GF-D8 (cell line): ENCODE measurements at places on chromosomes 7 and 10.
A peak's percentile ranks its signal among the peaks of the same experiment; 100 is the strongest.

DNA sequence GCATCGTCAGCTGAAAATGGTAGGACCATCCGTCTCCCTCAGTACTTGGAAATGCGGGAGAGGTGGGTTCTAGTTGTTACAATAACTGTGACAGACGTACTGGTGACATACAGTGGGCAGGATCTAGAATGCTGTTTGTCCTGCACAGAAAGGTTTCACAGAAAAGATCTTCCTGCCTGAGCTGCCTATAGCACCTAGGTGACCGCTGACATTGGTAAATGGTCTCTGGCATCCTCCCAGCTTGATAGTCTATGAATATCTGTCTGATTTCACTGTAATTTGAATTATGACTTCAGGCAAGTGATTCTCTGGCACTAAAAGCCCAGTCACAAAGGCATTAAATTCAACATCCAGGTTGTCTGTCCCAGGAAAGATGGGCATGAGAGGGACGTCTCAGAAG, 38.2 kb upstream of the CCDC3 start:
- DNase-seq, result no peak

DNA sequence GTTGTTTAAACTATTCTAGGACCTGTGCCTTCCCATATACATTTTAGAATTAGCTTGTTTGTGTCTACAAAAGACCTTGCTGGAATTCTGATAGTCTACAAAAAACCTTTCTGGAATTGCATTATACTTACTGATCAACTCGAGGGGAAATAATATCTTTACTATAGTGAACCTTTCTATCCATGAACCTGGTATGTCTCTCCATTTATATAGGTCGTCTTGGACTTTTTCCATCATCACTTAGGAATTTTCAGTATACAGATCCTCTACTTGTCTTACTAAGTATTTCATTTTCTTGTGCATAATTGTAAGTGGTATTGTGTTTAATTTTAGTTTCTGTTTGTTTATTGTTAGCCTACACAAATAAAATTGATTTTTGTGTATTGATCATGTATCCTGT, 101.1 kb downstream of the WDFY4 start:
- DNase-seq, result no peak

DNA sequence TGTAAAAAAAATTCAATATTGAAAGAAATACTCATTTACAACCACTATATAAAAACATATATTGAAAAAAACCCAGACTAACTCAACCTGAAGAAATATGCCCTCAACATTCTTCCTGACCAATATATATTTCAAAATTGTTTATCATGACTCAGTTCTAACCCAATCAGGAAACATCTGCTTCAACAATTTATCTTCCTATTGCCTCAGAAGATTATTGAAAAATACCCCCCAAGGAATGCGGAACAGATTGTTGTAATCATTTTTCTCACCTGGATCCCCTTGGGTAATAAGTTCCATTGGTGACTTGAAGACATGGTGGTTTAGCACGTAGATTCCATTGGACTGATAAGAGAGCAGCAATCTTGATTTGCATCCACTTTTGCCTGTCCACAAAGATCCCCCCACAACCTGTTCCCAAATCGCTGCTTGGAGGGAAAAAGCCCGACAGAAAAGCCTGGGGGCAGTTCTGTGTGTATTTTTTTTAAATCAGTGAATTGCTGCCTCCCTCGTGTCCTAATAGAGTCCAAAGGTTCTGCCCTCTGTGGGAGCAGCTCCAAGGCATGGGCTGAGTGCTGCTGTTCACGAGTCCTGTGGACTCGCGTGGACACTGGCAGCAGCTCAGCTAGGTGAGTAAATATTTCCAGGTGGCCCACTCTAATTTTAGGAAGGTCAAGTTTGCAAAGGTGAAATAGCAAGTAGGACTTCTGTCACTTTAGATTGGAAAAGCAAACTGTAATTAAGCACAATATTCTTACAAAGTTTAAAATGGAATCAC, 5.9 kb upstream of the INHBA start:
- DNase-seq, result no peak

DNA sequence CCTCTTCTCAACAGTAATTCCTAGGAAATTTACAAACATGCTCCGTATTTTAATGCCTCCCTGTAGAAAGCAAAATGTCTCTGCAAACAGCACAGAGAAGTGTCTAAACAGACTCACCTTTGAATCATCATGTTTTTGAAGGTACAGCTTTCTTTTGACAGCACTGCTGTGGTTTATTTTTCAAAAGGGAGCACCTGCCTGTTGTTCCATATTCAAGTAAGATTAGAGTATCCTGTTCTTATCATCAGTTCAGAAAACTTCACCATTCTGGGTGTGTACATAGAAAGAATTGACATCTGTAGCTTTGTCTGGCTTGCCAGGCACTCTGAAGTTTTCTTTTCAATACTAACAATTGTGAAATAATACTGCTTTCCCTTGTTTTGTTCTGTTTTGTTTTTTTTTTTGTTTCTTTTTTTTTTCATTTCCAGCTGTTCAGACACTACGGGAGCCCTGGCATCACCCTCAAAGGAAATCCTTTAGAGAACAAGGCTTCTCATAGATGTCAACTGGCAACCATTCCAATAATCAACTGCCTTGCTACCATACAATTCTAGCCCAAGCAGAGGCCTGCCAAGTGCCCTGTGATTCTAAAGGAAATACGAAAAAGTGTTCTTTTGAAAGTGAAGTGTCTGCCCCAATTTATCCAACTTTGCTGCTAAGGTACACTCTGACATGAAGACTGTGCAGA, 275.9 kb downstream of the PRPF18 start:
- no peak for DNase-seq

- DNase-seq, result peak; percentile 82
Observed at GRCh38 chr7:30476459-30477145, 2.0 kb downstream of the NOD1 start.

- no peak for DNase-seq
Observed at GRCh38 chr7:120857588-120858573, at the start of gene TSPAN12. Gene TSPAN12, minus strand, starts transcription at chr7:120858144. Its CDS starts 1,381 bp downstream, at chr7:120856763.

DNA sequence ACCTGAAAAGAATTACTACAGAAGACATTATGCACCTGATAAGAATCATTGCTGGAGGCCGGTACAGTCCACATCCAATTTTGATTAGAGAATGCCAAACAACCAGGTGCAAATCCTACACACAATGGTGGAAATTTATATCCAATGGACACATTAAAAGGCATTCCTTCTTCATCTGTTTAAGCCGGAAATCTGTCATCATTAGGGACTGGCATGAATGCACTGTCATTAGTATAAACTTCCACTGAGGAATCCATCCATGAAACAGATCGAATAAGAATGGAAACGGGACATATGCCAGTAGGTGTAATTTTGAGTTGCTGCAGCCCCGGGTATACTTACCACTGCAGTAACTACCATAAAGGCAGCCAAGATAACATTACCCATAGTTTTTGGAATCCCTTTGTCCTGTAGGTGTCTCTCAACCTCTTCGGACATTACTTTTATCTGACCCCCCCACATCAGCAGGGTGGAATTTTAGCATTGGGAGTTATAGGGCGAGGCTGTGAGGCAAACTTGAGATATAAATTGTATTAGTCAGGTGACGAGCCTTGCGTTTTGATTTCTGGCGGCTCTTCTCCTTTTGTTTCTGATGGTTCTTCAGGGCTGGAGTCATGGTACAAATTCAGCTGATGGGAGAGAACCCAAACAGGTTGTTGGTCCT, 36.5 kb upstream of the AKR1C2 start:
- no peak for DNase-seq

DNA sequence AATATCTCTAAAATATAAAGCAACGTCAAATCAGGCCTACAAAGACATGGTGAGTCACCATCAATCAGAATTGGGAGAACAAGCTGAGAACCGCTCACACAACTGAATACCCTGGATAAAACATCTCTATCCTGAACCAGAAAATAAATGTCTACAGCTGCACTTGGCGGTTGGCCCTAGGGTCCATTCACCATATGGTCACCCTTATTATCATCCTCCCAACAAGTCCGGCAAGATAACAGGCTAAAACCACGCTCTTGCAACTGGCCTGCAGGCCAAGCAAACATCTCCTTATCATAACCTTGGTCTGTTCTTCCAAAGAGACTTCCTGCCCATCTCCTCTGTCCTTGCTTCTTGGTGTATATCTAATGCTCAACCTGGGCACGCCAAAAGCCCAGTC, 310.7 kb downstream of the CALN1 start:
- DNase-seq, result no peak

DNA sequence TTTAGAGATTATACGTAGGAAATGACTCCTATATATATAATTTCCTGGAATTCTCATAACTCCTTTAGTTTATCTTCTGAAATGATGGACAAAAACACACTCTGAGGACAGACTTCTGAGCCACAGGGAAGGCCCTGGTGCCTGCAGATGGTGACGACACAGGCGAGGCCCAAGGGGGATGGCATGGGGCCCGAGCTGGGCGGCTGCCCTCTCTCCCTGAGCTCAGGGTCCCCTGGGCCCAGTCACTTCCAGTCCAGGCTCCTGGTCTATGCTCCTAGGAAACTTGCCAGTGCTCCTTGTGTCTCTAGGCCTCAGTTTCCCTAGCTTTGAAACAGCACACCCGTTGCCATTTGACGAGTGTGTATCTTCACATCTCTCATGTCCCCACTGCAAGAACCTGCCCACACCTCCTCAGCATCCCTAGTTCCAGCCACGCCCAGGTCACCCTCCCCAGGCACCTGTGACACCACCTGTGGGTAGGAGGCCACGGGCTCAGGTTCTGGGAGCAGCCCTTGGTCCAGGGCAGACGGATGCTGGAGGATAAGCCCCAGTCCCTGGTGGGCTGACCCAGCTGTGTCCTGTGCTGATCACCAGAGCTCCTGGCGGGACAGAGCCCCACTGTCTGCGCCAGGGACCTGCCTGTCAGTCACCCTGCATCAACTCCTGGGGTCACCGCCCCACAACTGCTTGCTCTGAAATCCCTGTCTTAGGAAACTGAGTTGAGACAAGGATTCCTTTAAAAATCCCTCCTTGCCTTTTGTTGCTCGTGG, 23.4 kb upstream of the SHH start:
- no peak for DNase-seq

GRCh38 chr7:37081436-37081835, 357.1 kb upstream of the AOAH start:
- DNase-seq, result no peak

DNA sequence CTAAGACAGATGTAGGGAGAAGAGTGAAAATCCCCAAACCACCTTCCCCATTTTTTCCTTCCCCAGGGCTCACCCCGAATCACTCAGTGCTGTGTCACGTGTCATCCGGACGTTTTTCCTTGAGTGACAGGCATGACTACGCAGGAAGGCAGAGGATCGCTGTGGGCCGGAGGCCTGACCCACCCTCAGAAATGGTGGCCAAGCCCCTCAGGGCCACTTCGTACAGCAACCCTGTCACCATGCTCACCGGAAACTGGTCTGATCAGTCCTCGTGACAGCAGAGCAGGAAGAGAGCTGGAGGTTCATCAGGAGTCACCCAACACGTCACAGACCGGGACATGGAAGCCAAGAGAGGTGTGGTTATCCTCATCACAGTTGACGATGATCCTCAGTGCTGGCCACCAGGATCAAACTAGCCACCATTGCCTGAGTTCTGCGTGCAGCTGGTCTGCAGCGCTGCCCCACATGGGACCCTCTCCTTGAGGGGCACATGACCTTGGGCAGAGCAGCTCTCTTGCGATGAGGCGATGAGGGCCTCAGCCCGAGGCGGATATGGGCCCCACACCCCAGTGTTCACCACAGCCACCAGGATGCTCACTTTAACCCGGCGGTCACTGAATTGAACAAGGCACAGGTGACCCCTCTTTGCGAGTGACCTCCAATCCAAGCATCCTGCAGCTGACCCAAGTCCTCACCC, 99.3 kb upstream of the INSIG1 start:
- no peak for DNase-seq

DNA sequence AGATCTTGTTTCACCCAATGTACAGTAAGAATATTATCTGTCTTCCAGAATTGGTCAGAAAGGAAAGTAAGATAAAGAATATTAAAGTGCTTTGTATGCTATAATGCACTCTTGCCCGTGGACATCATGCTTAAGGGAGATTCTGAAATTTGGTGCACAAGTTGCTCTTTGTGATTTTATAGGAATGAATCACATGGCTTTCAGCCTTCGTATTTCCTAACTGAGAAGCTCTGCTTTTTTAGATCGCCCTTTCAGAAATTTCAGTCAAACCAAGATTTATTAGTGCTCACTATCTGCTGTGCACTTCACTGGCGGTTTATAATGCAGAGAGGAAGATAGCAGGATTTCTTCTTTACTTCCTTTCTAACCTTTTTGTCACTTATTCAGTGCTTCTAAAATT, 1248.5 kb upstream of the LRRN3 start:
- no peak for DNase-seq

DNA sequence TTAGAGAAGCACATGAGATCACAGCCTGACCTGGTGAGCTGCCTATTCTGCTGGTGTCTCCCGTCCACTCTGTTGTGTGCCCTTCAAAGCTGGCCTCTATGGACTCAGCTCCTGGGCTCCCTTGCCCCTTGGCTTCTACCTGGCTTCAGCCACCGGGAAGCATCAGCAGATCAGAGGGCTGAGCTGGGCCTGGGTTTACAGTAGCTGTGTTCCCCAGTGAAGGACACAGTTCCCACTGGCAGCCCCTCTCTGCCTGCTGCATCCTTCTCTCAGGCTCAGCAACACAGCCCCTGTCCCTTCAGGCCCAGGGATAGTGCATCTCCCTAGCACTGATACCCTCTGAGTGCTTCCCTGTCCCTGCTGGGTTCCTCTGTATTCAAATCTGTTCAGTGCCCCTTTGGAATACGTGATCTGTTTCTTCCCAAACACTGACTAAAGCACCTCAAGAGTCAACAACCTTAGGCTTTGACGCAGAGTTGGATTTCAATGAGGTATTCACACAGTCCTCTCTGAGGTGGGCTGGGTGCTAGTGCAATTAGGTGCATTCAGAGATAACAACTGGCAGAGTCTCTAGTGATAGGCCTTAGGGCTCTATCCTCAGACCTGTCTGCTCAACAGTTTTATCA, 109.8 kb downstream of the GRID1 start:
- no peak for DNase-seq

DNA sequence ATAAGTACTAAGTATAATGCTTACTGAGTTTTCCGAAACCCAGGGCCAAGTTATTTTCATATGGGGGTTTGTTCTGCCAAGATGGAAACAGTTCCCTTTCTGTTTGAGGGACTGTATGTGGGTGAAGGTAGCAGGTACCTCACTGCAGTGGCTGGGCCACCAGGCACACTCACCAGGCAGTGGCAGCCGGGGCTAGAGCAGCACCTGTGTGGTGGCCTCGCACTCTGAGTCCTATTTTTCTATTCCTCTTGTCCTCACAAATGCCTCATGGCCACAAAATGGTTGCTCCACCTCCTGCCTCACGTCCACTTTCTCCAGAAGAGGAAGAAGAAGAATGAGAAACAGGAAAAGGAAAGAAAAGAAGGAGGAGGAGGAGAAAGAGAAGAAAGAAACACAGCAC, 167.3 kb upstream of the SHH start:
- DNase-seq, result no peak

DNA sequence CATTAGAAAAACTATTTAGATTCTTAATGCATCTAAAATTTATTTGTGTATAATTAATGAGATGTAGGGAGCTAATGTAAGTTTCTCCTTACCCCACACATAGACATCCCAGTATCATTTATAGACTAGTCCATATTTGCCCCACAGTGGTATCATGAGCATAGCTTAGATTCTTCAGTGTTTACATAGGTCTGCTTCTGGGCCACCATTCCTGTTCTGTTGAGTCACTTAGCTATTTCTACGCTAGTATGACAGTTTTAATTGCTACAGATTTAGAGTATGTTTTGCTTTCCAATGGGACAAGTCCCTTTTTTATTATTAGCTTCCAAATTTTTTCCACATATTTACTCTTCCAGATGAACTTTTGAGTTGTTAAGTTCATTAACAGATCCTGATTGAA, 69.4 kb downstream of the MCMBP start:
- no peak for DNase-seq

- DNase-seq, result no peak
Observed at GRCh38 chr10:4352414-4352961, 473.5 kb upstream of the AKR1E2 start.
